ENCODE measurements at places on chromosomes 13 and 19.

GRCh38 chr13:98665638-98665995 lies 86.9 kb downstream of the SLC15A1 start:
- no peak for DNase-seq

GRCh38 chr13:111950697-111951096 lies 116.3 kb upstream of the SOX1 start:
- DNase-seq: no peak

DNA sequence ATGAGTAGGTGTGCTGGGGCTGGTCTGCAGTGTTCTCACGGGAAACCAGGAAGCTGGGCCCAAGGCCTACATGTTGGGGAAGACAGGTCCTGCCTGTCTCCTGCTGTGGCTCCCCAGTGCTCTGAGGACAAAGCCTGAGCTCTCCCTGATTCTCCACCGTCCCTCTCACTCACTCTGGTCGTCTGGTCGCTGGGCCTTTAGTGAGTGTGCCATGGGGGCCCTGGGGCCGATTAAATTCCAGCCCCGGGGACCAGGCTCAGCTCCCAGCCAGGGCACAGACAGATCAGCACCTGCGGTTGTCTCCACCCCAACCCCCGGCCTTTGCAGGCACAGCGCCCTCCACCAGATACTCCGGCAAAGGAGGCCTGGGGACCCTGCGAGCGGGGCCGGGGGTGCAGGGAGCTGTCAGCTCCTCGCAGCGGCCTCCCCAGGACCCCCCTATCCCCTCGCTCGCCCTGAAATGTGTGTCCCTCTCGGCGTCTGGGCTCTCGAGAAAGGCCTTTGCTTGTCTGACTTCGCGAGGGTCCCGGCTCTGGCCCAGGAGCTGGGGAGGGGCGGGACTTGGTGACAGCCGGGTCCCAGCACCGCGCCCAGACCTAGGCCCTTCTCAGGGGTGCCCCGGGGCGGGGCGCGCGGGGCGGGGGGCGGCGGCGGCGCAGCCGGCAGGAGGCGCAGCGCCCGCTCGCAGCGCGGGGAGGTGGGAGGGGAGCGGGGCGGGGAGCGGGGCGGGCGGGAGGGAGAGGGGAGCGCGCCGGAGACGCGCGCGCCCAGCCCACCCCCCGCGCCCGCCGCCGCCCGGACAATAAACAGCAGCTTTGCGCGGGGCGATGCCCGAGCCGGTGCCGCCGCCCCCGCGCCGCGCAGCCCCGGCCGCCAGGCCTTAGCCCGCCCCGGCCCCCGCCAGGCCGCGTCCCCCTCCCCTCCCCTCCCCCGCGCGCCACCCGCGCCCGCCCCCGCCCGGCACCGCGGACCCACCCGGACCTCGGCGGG lies at the start of gene PALM:
Gene PALM, plus strand, starts transcription at position 782 of the 990 bp plus-strand sequence. CDS start 212 bp downstream, outside the sequence.
- no peak for DNase-seq

GRCh38 chr13:112078879-112079531 lies 12.1 kb downstream of the SOX1 start:
- no peak for DNase-seq

DNA sequence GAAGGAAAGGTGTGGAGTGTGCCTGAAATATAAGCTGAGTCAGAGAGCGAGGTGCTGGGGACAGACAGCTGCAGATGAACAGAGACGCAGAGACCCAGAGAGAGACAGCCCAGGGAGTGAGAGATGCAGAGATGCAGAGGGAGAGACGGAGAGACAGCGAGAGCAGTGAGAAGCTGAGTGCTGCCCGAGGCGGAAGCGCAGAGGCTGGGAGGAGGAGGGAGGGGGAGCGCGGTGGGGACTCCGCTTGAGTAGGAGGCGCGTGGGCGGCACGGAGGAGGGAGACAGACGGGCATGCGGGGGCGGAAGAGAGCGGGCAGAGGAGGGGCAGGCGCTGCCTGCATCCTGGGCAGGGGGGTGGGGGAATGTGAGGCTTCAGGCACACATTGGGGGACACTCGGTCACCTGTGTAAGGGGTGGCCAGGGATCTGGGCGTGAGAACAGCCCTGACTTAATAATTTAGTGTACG lies 25.7 kb downstream of the SLC8A2 start:
- DNase-seq: peak; percentile 68

GRCh38 chr13:94479616-94480015 lies at the start of gene DCT:
Gene DCT (minus strand): TSS chr13:94479682. CDS start chr13:94479255, 427 bp downstream.
- DNase-seq: no peak

GRCh38 chr13:44698066-44698465 lies 121.9 kb upstream of the TSC22D1 start:
- no peak for DNase-seq

DNA sequence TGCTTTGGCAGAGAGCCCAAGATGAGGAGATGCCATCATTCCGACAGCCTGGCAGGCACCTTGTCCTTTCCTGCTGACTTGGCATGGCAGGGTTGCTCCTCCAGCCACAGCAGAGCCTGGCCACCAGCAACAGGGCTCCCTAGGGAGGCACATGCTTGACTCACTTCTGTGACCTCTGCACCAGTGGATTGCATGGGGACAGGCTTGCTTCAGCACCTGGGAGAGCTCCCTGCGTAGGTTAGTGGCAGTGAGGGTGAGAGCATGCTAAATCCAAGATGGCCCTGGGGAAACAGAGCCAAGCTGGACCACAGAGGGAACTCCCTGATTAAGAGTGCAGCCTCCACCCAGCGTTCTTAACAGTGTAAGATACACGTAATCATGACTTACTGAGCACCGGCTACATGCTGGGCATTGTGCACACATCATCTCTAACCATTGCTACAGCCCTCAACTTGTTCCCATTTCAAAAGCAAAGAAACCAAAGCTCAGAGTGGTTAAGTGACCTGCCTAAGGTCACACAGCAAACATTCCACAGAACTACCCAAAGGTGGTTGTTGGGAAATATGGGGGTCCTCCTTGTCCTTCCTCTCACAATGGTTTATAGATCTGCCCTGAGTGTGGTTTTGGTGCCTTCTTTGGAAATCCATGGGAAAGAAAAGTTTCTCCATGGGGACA lies 116.6 kb upstream of the UQCRFS1 start:
- no peak for DNase-seq

- no peak for DNase-seq
Observed at GRCh38 chr13:53822136-53822535, 793.5 kb downstream of the OLFM4 start.

DNA sequence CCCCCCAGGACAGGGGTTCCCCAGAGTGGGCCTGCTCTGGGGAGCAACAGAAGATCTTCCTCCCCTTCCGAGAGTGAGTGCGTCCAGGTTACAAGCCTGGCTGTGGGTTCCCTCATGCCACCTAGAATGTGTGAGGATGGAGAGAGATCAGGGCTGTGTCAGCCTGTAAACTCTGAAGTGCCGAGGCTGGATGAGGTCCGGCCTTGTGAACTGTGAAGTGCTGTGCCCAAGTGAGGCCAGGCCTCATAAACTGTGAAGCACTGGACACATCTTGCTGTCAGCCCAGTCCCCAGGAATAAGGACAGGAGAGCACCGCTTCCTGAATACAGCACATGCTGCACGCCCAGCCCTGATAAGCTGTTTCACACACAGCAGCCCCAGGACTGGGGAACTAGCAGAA lies 7.6 kb downstream of the KCNN1 start:
- DNase-seq: no peak

GRCh38 chr13:86906127-86906874 lies 764.9 kb upstream of the SLITRK5 start:
- no peak for DNase-seq

- DNase-seq: no peak
Observed at GRCh38 chr13:46489586-46490023, 63.4 kb upstream of the LRCH1 start.

DNA sequence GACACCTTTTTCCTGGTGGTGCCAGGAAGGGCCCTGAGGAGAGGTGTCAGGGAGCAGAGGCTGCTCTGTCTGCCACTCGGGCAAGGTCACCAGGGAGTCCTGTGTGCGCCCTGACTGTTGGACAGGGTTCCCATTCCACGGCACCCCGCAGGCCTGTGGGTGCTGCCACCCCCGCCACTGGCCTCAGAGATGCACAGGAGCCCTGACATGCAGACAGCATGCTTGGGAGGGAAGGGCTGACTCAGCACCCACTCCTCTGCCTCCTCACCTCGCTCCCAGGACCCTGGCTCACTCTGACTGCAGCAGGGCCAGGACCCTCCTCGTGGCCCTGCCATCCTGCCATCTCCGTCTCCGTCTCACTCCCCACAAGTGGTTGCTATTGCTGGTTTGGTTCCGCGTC lies 25.3 kb downstream of the MAU2 start:
- DNase-seq: no peak

DNA sequence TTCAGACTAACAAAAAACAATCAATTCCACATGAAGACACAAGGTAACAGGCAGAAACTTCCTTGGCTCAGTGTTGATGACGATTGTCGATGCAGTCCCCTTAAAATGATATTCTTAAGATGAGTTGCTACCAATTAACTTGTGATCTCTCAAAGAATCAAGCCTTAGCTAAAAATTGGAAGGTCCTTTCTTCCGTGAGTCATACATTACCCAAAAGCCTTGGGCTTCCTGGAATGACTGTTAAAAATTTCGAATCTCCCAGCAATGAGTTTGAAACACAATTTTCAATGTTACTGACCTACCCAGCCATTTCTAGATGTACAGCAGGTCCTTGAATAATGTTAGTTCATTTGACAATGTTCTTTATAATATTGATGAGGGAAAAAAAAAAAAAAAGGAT lies 28.0 kb upstream of the RB1 start:
- DNase-seq: no peak

DNA sequence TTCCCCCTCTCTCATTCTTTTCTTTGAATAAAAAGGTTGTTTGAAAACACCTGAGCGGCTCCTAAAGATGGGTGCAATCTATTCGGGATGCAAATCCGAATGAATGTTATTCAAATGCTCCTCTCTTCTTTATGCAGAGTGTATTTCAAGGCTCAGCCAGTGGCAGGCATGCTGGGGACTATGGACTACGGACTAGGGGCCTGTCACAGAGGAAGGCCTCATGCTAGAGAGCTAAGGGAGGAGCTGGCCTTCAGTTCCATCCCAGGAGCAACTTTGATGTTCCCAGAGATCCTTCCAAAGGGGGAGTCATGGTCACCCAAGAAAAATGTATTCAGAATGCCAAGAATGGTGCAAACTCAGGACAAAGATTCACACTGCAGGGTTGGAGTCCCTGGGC lies 9.3 kb downstream of the ALOX5AP start:
- no peak for DNase-seq

DNA sequence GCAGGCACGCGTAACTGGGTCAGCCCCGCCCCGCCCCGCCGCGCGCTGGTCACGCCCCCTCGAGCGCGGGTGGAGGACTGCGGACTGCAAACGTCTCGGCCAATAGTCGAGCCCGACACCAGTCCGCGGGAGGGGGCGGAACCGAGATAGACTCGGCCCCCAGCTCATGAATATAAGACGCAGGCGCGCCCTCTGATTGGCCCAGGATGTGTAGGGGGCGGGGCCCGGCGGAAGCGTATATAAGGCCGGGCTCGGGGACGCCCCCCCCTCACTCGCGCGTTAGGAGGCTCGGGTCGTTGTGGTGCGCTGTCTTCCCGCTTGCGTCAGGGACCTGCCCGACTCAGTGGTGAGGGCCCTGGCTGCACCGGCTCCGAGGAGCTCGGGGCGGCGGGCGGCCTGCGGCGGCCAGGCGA lies at the start of gene CIRBP:
Gene CIRBP, plus strand, starts transcription at position 268 of the 413 bp plus-strand sequence. CDS start 1,602 bp downstream, outside the sequence.
- DNase-seq: peak; percentile 99

- no peak for DNase-seq
Observed at GRCh38 chr13:30301827-30302226, 5.5 kb downstream of the KATNAL1 start.

GRCh38 chr19:805600-806550 lies 8.6 kb downstream of the PTBP1 start:
- no peak for DNase-seq

GRCh38 chr13:76965759-76966421 lies 17.6 kb downstream of the ACOD1 start:
- DNase-seq: no peak

GRCh38 chr19:38683393-38684077 lies 36.1 kb downstream of the ACTN4 start:
- DNase-seq: peak; percentile 65
